ENCODE measurements at places on chromosomes 12 and 14. TPM values are rescaled to one million over a fixed set of nuclear protein-coding genes. Genes with fewer than 3 reads are reported as not detected.

LUM gene
- total RNA-seq, result 1,118 TPM

SDSL gene
- total RNA-seq, result 17.0 TPM

GUCY2C gene
- total RNA-seq, result under 0.01 TPM

DLK1 gene
- total RNA-seq, result not detected

RNASE2 gene
- total RNA-seq, result not detected

ARMH4 gene
- total RNA-seq, result 6.4 TPM

TAS2R9 gene
- 0.19 TPM for total RNA-seq

SPTB gene
- total RNA-seq, result under 0.01 TPM

SDR9C7 gene
- total RNA-seq, result not detected

TOMM20L gene
- not detected for total RNA-seq

HOMEZ gene
- total RNA-seq, result 2.4 TPM

SLCO1B1 gene
- total RNA-seq, result not detected

COX8C gene
- total RNA-seq, result not detected

PRICKLE1 gene
- total RNA-seq, result 3.0 TPM

DPPA3 gene
- not detected for total RNA-seq

APOLD1 gene
- total RNA-seq, result 10.6 TPM

LRTM2 gene
- total RNA-seq, result not detected

B3GNT4 gene
- total RNA-seq, result 0.19 TPM

IRAK3 gene
- total RNA-seq, result 9.1 TPM

TMEM233 gene
- total RNA-seq, result 0.26 TPM

FGF6 gene
- total RNA-seq, result not detected

NOS1 gene
- total RNA-seq, result under 0.01 TPM

RTN1 gene
- 2.9 TPM for total RNA-seq

RNFT2 gene
- 4.1 TPM for total RNA-seq

LMO3 gene
- 0.99 TPM for total RNA-seq

CPNE6 gene
- not detected for total RNA-seq

All from aortic smooth muscle cell (primary cell).